Left colon (tissue), 2 donors: ENCODE measurements at places on chromosomes 1 and 21.

DNA sequence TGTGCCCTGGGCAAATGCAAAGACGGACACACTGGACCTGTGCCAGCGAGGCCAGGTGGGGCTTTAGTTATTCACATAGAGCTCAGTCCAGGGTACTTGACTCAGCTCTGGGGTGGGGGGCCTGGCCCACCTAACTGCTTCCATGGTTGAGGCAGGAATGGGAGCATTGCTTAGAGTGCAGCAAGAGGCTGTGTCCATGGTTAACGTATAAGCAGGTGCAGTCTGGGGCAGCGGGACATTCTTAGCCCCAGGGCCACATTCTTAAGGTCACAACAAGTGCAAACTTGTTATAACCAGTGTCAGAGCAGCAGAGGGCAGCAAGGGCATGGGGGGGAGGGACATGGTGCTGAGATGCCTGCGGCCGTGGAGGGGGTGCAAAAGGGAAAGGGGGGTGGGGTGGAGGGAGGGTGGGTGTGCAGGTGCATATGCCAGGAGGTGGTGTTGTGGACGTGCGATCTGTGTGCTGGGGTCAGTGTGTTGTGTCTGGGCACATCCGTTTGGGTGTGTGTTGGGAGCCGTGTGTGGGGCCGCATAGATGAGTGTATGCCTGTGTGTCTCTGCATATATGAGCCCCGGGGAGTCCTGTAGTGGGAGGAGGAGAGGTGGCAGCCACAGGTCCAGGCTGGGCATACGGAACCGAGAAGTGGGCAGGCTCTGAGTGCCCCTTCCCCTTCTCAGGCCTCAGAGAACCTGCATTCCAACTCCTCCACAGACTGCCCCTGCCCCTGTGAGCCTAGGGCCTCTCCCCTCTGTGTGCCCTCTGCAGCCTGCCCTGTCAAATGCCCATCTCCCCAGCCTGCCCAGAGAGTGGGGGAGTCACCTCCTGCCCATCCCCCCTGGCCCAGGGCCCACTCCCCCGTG is 8.4 kb downstream of the KCNJ10 start:
- no peak for DNase-seq

- no peak for DNase-seq
Measured at GRCh38 chr1:58149271-58149812, 397.2 kb downstream of the OMA1 start.

DNA sequence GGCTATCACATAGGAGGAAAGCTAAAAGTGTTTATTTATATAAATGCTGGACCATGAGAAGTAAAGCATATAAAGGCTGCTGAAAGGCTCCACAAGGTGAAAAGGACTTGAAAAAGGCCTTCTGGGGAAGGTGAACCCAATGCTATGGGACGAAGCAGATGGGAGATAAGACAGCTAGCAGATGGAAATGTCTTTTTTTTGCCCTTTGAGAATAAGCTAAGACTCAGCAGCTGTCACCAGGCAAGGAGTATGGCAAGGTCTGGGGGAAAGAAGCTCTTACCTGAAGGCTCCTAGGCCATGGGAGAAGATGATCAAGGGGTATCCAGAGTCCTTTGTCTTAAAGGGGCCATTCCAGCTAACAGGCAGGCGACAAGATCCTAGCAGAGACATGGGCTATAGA is 9.9 kb downstream of the PAFAH2 start:
- DNase-seq, result no peak

GRCh38 chr1:24966121-24966723 is 36.1 kb upstream of the RUNX3 start:
- no peak for DNase-seq

DNA sequence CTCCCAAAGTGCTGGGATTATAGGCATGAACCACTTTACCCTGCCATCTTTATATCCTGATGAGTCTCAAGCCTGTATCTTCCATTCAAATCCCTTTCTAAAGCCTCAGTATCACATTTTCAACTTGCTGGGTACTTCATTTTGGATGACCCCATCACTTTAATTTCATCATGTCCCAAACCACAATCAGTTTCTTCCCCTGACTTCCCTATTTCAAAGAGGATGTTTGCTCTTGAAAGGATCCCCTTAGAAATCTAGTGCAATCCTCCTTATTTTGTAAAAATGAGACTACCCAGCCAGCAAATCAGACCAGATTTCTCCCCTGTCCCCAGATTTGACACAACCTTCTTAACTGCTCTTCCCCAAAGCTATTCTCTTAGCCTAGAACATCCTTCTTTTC is 7.0 kb upstream of the TRIT1 start:
- DNase-seq, result no peak

- DNase-seq, result no peak
Measured at GRCh38 chr1:158146739-158147138, 34.0 kb upstream of the CD1D start.

DNA sequence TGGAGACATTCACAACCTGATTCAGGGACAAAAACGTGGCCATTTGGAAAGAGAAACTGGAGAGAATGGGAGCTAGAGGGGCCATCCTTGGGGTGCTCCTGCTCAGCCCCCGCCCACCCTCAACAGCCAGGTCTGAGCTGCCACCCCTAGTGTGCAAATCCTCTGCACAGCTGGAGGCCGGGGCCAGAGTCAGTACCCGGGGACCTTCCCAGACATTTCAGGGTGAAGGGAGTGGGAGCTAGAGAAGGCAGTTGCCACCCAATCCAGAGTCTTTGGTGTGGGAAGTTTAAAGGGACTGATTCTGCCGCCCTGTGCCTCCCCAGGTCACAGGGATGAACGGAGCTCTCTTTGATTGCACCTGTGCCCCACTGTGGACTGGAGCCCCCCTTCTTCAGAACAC is 397.4 kb downstream of the MATN1 start:
- DNase-seq, result no peak

DNA sequence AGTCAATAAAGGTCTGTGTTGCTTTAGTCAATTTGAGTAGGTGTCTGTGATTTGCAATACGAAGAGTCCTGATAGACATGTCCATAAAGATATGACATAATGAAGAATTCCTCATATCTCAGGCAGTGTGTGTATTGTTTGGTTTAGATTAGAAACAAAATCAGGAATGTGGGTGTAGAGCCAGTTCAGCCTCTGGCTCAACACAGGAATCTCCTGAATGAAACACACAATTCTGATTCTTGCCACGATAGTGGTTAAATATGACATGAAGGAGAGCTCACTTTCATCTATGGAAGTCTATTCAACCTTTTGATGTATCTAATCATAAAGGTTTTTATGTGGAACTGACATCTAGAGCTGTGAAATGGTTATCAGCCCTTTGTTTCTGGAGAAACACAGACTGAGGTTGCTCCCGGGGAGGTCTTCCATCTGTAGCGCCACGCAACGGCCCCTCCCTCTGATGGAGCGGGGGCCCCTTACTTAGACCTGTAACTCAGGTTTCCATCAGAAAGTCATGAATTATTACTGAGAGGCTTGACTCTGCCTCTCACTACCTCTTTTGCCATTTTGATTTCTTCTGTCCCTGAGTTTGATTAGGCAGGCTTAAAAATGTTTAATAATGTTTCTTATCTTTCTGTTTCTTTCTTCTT is 19.5 kb downstream of the TSPAN2 start:
- DNase-seq, result no peak

GRCh38 chr1:33397125-33397506 is 33.8 kb downstream of the PHC2 start:
- DNase-seq, result no peak

- DNase-seq, result no peak
Measured at GRCh38 chr1:48939042-48939441, 162.4 kb upstream of the BEND5 start.

DNA sequence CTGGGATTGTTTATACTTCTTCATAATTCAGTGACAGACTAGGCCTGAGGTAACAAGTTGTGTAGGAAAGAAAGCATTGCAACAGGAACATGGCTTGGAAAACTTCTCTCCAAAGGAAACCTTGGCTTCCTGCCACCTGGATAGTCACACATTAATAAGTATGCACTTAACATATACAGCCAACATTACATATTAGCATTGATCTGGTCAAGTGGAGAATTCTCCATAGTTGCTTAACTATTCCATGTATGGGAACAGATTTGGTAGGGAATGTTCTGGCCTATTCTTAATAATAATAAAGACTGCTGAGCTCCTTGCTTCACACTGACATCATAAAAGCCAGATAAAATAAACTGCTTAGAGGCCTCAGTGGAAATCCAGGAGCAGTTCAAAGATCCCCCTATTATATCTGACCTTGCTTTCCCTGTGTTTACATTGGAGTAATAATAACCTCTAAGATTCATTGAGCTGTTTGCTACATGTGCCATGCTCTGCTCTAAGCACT is 27.2 kb upstream of the NFIA start:
- no peak for DNase-seq

- DNase-seq, result no peak
Measured at GRCh38 chr21:41429305-41429704, 3.3 kb downstream of the MX1 start.

DNA sequence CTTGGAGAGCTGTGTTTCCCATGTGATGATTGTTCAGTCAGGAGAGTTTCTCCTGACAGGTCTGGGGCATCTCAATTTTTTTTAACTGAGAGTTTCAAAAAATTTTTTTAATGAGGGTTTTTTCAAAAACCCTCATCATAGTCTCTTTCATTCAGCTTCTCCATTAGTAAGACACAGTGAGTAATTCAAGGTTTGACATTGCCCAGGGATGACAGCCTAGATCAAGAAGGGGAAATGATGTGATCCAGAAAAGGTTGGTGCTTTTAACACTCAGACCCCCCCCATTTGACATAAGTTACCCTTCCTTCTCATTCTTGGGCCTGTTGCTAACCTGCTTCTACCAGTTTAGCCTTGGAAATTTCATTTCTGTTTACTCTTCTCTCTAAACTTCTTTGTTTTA is 189.4 kb upstream of the HOOK1 start:
- no peak for DNase-seq

GRCh38 chr1:245986404-245987218 is 520.5 kb downstream of the SMYD3 start:
- peak; percentile 18 for DNase-seq

DNA sequence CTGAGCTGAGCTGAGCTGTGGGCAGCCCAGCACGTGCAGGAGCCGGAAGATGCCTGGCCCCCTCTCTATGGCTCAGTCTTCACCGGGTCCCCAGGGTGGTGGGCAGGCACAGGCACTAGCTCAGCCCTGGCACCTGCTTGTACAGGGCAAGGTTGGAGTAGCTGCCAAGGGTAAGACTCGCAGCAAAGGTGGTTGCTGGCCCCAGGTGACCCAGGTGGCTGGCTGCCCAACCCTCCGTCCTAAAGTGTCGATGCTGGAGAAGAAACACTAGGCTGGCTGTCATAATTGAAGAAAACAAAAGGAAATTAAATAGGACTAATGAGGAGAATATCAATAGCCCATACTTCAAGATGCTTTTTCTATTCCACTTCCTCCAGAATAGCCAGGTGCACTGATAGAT is 77.1 kb upstream of the ACTL8 start:
- DNase-seq, result no peak

DNA sequence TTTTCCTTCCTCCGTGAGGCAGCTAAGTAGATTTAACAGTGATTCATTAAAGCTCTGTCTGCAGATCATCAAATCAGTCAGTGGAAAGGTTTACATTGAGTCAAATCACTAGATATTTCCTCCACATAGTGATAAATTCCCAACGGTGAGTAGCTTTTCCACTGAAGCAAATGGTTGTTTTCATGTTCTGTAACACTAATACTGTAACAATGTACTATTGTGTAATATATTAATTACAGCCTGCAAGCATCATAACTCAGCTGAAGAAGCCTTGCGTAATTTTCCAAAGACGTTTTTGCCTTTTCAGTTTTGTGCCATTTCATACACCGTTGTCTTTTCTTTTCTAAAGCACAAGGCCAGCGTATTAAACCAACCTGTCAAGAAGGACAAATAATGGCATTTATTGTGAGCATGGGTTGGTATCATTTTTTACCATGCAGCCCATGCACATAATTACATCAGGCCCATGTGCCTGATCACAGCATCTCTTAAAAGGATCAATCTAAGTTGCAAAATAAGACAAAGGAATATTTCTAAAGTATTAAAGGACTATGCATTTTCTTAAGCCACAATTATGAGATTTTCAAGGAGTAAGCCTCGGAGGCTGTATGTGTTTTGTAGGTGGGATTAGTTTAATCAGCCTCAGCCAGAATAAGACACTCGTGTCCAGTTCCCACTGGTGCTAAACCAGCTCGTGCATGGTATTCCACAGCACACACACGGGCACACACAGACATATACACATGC is 16.7 kb upstream of the PDE9A start:
- no peak for DNase-seq

DNA sequence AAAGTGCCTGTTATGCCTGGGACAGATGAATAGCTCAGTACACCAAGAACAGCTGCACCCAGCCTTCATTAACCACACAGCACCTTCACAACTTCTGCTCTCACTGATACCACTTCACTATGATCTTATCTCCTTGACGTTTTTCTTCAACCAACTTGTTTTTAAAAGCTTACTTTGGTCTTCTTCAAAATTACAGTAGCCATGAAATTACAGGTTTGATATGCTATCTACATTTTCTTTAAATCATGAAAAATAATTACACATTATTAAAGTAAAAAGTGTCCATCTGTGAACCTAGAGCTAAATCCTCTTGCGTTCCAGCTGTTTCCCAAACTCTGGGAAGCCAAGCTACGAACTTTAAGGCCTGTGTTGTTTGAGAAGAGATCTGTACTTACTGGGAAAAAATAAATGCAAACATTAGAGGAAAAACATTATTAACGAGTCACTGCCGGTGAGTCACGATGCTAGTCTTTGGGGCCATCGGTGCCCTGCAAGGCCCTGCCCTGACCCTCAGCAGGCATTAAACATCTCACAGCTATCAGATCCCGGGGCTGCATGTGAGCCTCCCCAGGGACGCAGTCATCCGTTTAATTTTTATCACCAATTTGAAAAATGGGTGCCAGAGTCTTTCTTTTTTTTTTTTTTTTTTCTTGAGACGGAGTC is 56.3 kb upstream of the GPR153 start:
- no peak for DNase-seq

GRCh38 chr1:53477651-53478501 is 18.7 kb downstream of the DMRTB1 start:
- no peak for DNase-seq

DNA sequence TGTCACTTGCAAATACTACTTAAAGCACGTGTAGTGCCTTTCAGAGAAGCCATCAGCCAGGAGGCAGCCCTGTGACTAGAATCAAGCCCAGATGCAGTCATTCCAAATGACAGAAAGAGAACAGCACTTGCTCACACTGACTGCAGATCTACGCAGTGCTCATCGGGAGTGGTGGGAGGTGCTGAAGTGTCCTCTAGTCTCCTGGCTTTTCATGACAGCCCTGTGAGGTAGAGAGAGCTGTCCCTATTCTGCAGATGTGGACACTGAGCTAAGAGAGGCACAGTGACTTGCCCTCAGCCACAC is 62.3 kb upstream of the EDN2 start:
- no peak for DNase-seq

DNA sequence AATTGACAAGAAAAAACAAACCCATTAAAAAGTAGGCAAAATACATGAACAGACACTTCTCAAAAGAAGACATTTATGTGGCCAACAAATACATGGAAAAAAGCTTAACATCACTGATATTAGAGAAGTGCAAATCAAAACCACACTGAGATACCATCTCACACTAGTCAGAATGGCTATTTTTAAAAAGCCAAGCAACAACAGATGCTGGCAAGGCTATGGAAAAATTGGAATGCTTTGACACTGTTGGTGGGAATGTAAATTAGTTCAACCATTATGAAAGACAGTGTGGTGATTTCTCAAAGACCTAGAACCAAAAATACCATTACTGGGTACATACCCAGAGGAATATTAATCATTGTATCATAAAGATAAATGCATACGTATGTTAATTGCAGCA is 641.1 kb upstream of the B3GALT2 start:
- no peak for DNase-seq

GRCh38 chr1:191702124-191702523 is 456.1 kb upstream of the RGS18 start:
- DNase-seq, result no peak
